ENCODE measurements at places on chromosomes 1 and 21. TPM values are rescaled to one million over a fixed set of nuclear protein-coding genes. Genes with fewer than 3 reads are reported as not detected.
A peak's percentile ranks its signal among the peaks of the same experiment; 100 is the strongest.

DNA sequence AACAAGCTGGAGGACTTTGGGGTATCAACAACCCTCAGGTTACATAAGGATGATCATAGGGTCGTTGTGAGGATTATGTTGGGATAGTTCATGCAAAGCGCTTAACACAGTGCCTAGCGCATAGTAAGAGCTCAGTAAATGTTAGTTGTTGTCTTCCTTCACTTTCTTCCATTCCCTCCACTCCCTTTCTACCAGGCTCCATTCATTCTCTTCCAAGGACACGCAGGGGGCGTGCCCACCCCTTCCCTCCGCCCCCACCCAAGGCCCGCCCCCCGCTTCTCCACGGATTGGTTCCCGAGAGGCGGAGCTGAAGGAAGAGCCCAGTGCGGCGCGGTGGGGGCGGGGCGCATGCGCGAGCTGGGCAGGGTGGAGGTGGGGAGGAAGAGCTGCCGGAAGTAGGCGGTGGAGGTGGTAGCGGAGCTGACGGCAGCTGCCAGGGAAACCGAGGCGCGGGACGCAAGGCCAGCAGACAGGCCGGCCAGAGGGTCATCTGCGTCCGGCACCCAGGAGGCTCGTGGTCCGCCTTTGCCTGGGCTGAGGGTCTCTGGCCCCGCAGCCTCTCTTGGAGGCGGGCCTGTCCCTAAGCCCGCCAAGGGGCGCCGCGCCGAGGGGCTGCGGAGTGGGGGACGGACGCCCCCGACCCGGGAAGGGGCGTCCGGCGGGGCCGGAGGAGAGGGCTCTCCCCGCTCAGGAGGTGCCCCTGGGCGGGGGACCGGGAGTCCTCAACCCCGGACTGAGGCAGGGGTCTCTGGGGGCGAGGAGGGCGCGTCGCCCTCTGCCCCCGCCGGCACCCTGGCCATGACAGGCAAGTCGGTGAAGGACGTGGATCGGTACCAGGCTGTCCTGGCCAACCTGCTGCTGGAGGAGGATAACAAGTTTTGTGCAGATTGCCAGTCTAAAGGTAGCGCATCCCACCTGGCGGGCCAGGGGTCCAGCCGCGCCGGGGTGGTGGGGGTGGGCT is at the start of gene SMAP2:
TSS of gene SMAP2 (plus strand) at position 405 of the 961 bp plus-strand sequence. CDS start at position 799, 394 bp downstream.
- peaks cover 38% of the 10 kb centered on the region for H3K36me3 ChIP-seq
- peaks cover 44% of the 10 kb centered on the region for H3K4me1 ChIP-seq
- H3K4me3 ChIP-seq: peak within 1 kb of the TSS; percentile 97
- H3K27me3 ChIP-seq: peaks cover 1% of the 10 kb centered on the region
- peak; percentile 98 for DNase-seq

DNA sequence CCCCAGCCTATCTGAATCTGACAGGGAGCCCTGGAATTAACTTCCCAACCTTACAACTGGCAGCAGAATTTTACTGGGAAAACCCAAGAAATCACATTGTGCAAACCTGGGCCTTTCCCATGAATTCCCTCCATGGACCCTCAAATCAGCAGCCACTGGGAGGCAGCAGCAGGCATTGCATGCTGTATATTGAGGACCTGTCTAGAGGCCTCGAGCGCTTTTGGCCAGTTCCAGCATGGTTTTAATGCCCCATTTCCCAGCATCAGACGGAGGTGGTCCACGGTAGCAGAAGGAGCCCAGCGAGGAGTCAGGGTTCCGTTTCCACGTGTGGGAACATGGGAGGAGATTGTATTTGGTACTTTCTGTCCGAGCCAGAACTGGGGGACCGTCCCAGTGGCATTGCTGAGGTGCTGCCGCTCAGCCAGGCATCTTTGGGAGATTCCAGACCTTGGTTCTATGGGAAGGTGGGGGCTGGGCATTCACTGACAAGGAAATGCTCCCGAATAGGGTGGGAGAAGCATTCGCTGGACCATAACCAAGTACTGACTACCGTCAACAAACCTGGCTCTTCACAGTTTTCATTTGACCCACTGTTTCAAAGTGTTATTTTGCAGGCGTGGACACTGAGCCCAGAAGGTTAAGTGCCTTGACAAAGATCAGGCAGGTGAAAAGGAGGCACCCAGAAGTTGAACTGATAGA is 15.9 kb downstream of the BMP8A start:
- no peak for DNase-seq
- no peak overlapping the region for H3K4me3 ChIP-seq
- H3K4me1 ChIP-seq: peaks cover 9% of the 10 kb centered on the region
- no peak overlapping the region for H3K27ac ChIP-seq

DNA sequence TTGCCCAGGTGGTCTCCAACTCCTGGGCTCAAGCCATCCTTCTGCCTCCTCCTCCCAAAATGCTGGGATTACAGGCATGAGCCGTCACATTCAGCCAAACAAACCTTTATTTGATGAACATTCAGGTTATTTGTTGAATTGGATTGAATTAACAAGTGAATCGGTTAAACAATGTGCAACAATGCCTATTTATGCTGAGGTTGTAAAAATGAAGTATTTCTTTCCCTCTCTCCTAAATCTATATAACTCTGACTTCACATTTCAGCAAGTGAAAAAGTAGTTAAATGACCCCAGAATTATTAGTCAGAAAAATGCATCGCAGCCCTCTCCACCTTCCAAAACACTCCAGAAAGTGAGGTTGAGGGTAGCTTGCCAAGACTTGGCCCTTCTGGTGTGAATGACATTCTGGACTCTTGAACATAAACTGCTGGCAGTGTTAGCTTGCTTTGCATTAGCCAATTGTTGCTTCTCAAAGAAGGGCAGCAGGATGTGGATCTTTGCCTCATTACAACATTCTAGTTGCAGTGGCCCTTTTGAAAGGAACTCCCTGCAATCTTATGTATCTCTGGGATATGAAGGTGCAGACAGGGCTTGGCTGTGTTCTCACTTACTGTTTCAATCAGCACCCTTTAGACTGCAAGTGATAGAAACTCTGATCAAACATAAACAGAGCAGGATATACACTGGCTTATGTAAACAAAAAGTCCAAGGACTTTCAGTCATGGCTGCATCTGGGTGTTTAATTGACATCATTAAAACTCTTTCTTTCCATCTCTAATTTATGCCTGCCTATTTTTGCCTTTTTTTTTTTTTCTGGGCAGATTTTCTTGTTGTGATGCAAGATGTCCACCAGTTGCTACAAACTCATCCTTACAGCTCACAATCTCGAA is 22.4 kb downstream of the EDN2 start:
- no peaks in the 10 kb centered on the region for H3K27me3 ChIP-seq
- no peaks in the 10 kb centered on the region for H3K4me1 ChIP-seq
- H3K36me3 ChIP-seq: no peaks in the 10 kb centered on the region
- no peak overlapping the region for H3K27ac ChIP-seq
- no peak for DNase-seq
- H3K4me3 ChIP-seq: no peak overlapping the region

Gene TNFSF4
- total RNA-seq: 0.58 TPM

DNA sequence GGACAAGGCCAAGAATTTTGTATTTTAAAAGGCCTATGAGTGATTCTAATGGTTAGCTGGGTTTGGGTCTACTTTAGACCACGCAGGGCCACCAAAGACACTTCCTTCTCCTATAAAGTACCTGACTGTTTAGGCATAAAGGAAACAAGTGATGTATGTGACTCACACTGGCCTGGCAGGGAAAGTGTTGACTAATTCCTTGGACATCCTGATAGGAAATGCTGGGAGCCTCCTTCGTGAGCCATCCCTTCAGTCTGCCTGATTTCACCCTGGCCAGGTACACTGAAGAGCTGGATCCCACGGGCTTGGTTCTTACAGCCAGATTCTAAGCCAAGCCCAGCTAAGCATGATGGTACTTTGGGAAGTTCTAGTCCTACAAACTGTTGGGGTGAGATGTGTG is 100.5 kb upstream of the HMGB4 start:
- no peak overlapping the region for H3K27ac ChIP-seq
- peaks cover 1% of the 10 kb centered on the region for H3K27me3 ChIP-seq
- H3K4me3 ChIP-seq: no peak overlapping the region
- H3K4me1 ChIP-seq: no peaks in the 10 kb centered on the region
